ENCODE measurements at places on chromosomes 13 and 19.

- DNase-seq = no peak
Measured at GRCh38 chr19:15300533-15301197, 31.7 kb downstream of the BRD4 start.

GRCh38 chr13:56457535-56458190 is 683.1 kb upstream of the PRR20A start:
- DNase-seq = no peak

GRCh38 chr19:42253245-42254088 is 1.5 kb downstream of the ERF start:
- peak; percentile 82 for DNase-seq

DNA sequence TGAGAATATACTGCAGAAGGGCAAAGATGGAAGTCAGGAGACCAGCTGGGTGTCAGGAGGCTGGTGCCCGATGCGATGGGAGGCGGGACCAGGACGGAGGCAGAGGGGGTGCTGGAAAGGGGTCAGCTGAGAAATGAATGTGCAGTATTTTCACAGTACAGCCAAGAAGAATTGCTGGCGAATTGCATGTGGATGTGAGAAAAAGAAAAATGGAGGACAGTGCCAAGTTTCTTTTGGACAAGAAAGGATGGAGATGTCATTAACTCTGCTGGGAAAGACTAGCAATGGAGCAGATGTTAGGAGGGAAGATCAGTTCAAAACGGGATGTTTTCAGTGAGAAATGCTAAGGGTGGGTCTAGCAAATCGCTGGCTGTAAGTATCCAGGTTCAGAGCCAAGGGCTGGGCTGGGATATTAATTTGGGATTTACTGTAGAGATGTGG is 7.0 kb downstream of the CRYL1 start:
- no peak for DNase-seq

- DNase-seq = no peak
Measured at GRCh38 chr19:47280183-47280797, 5.6 kb downstream of the INAFM1 start.

GRCh38 chr19:35783469-35784434 is 8.4 kb downstream of the ARHGAP33 start:
- DNase-seq = no peak

GRCh38 chr19:29372461-29372860 is 153.3 kb upstream of the VSTM2B start:
- DNase-seq = no peak

- DNase-seq = no peak
Measured at GRCh38 chr19:47253467-47253881, 2.9 kb upstream of the CCDC9 start.

DNA sequence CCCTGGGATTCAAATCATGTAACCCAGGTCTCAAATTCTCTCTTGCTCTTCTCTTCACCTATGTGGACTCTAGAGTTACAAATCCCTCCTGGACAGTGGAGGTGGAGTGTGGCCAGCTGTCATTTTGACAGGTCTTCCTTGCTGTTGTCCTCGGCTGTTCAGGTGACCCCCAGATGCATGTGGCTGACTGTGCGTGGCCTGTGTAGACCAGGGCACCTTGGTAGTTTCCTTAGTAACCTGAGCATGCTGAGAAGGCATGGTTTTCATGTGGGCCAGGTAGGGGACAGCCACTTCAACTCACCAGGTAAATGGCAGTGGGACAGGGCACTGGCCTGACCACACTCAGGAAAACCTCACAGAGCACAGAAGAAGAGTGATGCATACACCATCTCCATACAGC is 155.0 kb upstream of the TSHZ3 start:
- no peak for DNase-seq

GRCh38 chr19:30225676-30226463 is 146.3 kb upstream of the ZNF536 start:
- DNase-seq = no peak

GRCh38 chr13:30943881-30944280 is 11.4 kb downstream of the TEX26 start:
- no peak for DNase-seq

DNA sequence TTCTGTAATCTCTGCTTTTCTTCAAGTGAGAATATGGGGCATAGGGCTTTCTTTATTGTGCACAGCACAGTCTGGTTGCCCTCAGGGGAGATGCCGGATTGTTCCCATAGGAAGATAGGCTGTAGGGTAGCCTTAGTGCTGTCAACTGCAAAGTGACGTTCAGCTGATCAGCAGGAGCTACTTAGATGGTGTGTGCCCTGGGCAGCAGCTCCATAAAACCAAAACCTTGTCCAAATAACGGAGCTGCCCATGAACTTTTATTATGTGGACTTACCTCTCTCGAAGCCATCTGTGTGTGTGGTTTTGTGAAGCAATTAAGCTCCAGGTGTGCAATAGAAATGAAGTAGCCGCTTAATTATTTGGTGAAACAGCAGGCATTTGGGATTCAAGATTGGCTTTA is 120.0 kb upstream of the RNF113B start:
- DNase-seq = no peak

DNA sequence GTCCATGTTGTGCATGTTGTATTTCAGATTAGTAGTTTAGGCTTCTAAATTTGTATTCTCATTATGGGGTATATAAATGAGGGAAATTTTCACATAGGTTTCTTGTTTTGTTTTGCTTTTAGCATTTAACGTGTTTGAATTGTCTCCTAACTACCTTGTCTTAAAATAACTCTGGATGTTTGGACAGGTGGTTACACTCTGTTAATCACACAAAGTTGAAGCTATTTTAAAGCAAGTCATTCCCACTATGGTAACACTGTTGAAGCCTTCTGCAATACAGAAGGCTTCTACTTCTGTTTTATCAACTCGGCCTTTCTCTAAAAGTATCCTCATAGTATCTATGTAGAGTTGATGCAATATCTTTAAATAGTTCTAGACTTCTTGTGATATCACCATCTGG is 245.3 kb upstream of the HTR2A start:
- no peak for DNase-seq

DNA sequence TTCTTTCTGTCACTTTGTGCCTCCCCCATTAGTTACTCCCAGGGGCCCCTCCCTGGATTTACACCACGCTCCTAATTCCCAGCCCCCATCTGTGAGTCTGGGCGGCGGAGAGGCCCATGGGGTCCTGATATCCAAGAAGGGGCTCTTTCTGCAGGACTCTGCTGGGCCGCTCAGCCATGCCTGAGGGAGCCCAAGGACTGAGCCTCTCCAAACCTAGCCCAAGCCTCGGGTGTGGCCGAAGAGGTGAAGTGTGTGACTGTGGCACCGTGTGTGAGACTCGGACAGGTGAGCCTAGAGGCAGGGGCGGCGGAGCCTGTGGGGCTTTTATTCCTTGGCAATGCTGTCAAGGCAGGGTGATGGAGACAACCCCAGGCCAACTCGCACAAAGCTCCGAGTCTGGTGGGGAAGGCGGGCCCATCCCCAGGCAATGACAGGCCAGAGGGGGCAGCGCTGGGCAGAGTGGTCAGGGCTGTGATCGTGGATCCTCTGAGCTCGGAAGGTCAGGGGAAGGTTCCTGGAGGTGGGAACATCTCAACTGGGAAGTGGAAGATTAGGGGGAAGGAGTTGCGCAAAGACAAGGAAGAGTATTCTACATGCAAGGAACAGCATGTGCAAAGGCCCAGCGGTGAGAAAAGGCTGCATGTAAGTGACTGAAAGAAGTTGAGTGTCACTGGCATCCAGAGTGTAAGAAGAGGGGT is 1.6 kb downstream of the PLEKHG2 start:
- no peak for DNase-seq

- DNase-seq = no peak
Measured at GRCh38 chr19:29278716-29279115, 65.8 kb upstream of the UQCRFS1 start.

GRCh38 chr13:59261928-59262488 is 901.7 kb downstream of the DIAPH3 start:
- no peak for DNase-seq

GRCh38 chr13:101139081-101139480 is 277.2 kb downstream of the NALCN start:
- DNase-seq = no peak

DNA sequence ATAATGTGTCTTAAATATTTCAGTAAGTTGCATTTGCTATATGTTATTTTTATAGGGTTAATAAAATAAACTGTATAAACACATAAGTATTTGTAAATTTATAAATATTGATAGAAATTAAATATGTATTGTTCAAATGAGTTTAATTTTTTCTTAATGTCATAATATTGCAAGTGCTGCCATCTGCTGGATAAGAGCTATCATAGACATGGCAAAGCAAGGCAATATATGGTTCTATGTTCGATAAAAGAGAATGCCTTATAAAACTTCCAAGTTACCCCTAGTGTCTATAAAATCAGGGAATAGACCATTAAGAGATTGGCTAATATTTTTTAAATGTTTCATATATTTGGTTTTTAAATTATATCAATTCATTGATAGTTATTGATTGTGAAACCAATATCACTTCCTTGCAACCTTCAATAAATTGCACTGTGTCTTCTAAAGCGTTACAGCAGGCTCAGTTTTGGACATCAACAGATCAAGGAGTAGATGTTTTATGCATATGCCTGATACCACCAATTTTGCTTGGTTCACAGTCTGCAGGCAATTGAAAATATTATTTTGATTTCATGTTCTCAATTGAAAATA is 29.0 kb upstream of the SLITRK6 start:
- peak; percentile 9 for DNase-seq

DNA sequence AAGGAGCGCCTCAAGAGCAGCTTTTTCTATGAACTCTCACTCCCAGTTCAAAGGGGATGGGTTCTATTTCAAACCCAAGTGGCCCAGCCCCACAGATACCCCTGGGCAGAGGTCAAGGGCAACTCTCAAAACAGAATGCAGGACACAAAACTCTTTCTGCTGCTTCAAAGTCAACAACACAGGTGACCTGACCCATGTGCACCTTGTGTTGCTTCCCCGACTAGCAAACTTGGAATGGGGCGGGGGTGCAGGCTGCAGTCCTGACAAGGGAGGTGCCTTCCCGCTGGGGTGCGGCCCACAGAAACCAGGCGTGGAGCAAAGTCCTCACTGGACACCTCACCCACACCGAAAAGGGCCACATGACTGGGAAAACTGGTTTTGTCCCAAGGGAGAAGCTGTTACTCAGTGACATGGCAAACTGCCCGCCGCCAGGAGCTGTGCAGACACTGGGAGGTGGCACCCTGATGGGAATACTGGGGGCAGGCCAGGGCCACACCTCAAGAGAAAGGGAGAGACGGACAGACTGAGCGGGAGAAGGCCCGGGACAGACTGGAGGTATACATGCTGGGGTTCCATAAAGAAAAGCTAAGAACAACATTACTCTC is 17.4 kb downstream of the ZC3H4 start:
- no peak for DNase-seq

- DNase-seq = no peak
Measured at GRCh38 chr13:77521194-77521593, 14.3 kb upstream of the SCEL start.

DNA sequence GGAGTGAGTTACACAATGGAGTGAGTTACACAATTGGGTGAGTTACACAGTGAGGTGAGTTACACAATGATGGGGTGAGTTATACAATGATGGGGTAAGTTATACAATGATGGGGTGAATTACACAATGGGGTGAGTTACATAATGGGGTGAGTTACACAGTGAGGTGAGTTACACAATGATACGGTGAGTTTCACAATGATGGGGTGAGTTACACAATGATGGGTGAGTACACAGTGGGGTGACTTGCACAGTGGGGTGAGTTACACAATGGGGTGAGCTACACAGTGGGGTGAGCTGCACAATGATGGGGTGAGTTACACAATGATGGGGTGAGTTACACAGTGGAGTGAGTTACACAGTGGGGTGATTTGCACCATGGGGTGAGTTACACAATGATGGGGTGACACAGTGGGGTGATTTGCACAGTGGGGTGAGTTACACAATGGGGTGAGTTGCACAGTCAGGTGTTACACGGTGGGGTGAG is 52.5 kb upstream of the GAS6 start:
- no peak for DNase-seq

GRCh38 chr13:108220041-108220440 is 1.8 kb downstream of the ABHD13 start:
- no peak for DNase-seq

DNA sequence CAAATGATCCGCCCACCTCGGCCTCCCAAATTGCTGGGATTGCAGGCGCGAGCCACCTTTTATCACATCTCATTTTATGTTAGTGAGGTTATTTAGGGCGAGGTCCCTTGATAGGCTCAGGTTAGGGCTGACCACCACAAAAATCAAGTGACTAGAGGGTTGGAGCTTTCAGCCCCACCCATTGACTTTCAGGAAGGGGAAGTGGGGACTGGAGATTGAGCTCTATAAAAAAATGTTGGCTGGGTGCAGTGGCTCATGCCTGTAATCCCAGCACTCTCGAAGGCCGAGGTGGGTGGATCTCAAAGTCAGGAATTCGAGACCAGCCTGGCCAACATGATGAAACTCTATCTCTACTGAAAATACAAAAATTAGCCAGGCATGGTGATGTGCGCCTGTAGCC is 20.1 kb downstream of the FPR3 start:
- DNase-seq = no peak

GRCh38 chr13:107358866-107359265 is 790.9 kb upstream of the ARGLU1 start:
- no peak for DNase-seq

DNA sequence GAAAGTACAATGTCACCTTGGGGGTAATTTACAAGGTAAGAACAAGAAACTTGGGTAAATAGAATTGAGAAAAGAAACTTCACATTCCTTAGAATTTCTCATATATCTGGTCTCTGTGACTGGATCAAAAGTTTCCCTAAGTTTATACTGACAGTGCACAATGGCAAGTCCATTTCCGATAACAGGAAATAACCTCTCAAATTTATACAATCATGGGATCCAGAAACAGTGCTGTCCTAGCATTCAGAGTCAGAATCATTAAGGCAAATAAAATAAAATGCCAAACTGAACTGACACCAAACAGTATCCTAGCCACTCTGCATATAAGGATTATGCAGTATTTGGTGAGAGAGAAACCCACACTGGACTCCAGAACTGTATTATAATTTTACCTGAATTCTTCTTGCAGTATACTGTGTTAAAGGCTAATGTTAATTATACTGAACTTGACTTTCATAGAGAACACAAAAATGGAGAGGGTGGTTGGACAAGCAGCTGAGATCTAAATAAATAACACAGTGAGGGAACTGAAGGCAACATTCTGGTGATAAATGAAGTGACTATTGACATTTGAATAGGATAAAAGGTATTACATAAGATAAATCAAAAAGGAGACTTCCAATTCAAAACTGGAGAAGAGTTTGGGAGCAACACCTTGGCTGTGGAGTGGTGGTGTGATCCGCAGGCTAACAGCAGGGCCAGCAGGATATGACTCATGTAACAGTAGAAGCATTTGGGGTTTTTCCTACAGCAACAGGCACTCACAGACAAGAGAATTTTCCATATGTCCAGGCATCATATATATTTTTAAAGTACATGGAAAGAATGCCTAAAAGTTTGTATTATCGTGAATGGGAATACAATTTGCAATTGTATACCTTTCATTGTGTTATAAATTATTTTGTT is 932.5 kb upstream of the MIR17HG start:
- DNase-seq = no peak
